ENCODE measurements at places on chromosomes 1 and 21.

DNA sequence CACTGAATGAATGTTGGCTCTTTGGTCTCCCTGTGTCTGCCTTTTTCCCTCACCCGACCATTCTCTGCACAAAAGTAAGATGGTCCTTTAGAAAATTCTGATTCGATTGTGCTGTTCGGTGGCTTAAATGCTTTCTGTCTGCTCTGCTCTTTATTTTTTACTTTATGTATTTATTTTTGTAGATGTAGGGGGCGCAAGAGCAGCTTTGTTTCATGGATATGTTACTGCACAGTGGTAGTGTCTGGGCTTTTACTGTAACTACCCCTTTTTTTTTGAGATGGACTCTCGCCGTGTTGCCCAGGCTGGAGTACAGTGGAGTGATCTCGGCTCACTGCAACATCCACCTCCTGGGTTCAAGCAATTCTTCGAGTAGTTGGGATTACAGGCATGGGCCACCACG, 15.7 kb downstream of the NLRP3 start:
- peak; percentile 40 for DNase-seq

DNA sequence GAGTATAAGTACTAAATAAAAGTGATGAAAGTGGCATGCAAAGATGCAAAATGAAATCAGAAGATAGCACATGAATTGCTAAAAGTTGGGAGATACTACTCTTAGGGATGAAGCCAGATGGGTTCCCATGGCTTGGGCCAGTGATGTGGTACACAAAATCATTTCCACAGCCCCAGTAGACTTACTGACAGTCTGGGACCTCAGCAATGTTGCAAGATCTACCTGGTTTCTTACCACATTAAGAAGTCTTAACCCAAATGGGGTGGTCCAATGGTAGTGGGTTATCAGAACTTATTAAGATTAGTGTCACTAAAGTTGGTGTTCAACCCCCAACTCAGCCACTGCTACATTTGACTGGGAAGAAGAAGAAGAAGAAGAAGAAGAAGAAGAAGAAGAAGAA, 227.7 kb upstream of the IRF2BP2 start:
- peak; percentile 55 for DNase-seq

DNA sequence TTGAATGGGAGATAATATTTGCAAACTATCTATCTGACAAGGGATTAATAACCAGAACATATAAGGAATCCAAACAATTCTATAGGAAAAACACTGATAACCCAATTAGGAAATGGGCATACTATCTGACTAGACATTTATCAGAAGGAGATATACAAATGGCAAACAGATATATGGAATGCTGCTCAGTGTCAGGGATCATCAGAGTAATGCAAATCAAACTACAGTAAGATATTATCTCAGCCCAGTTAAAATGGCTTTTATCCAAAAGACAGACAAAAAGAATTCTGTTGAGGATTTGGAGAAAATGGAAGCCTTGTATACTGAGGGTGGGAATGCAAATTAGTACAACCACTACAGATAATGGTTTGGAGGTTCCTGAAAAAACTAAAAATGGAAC, 758.0 kb upstream of the B3GALT2 start:
- DNase-seq, result no peak

- DNase-seq, result no peak
Observed at GRCh38 chr1:79646880-79647279, 640.4 kb upstream of the ADGRL4 start.

DNA sequence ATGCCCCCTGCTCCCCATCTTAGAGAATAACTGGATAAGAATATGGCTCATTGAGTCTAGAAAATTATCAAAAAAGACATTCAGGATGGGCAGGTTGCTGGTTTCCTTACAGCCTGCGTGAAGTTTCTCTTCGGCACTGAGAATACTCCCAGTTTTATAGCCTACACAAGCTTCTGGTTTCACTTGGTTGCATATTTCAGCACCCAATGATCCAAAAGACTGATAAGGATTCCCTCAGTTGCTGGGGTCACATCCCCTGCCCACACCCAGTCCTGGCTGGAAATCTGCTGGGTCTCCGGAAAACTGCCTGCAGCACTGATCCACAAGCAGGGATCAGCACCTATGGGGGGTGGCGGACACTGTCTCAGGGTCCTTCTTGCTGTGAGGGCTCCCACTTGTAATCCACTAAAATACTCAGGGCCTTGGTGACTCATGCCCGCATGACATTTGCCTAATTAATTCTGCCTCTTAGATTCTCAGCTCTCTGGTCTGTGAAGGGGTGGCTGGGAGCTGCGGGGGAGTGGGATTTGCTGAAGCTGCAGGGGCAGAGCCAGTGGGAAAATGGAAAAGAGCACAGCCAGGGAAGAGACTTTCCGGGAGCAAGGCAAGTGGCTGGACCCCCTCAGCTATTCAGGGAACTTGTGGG, 142.5 kb downstream of the ZNF648 start:
- DNase-seq, result no peak

GRCh38 chr1:206932177-206932576, 10.4 kb upstream of the FCMR start:
- no peak for DNase-seq

DNA sequence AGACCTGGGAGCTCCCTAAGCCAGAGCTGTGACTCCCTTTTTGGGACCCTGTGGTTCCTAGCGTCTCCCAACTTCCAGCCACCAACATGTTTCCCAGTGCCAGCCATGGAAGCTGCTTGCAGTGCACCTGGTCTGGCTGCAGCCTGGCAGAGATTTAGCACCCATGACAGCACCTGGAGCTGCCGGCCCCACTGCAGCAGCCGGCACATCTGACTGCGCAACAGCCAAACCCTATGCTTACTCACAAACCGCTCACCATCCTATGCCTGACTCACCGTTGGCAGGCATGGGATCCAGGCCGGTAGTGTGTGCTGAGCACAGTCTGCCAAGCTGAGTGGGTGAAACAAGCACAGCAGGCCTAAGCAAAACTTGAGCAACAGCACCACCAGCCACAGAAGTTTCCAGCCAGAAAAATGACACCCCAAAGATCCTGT, 435.9 kb upstream of the PRMT6 start:
- DNase-seq, result no peak

DNA sequence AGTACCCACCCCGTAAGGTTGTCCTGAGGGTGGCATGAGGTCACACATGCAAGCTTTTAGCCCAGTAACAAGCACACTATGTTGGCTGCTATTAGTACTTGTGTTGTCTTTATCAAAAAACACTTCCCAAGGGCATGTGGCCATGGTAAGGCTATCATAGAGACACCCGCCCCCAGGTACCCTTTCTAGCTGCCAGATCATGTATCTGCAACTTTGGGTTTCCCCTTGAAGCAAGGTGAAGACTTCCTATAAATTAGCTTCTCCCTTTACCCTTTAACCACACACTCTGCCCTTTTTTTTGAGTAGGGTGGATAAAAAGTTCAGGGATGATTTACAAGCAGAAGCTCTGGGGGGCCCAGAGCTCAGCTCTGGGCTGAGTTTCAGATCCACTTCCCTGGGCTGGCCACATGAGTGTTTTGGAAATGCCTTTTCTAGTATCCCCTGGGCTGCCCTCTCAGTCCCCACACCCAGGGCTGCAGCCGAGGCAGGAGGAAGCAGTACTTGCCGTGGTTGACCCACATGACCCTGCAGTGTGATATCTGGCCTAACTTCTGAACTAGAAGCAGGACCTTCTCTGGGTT, 2.0 kb downstream of the ZDHHC18 start:
- DNase-seq, result peak; percentile 35

GRCh38 chr1:56644064-56644918, 823 bp upstream of the PRKAA2 start:
- no peak for DNase-seq

DNA sequence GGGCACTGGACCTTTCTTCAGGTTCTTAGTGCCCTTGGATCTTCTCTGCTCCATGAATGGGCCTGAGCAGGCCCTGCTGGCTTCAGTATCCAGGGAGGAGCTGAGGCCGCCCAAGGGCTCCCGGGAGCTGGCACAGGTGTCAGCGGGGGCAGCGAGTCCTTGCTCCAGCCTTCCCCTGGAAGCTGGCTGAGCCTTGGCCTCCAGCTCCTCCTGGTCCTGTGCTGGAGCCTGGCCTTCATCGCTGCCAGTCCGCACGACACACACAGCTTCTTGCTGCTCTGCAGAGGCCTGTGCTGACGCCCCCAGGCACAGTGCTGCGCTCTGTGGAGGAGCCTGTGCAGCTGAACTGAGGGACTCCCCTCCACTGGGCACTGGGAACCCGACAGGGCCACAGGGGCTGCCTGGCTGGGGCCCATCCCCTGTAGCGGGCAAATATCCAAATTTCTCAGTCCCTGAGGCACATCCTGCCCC, 1.7 kb downstream of the SPOCD1 start:
- DNase-seq, result no peak

DNA sequence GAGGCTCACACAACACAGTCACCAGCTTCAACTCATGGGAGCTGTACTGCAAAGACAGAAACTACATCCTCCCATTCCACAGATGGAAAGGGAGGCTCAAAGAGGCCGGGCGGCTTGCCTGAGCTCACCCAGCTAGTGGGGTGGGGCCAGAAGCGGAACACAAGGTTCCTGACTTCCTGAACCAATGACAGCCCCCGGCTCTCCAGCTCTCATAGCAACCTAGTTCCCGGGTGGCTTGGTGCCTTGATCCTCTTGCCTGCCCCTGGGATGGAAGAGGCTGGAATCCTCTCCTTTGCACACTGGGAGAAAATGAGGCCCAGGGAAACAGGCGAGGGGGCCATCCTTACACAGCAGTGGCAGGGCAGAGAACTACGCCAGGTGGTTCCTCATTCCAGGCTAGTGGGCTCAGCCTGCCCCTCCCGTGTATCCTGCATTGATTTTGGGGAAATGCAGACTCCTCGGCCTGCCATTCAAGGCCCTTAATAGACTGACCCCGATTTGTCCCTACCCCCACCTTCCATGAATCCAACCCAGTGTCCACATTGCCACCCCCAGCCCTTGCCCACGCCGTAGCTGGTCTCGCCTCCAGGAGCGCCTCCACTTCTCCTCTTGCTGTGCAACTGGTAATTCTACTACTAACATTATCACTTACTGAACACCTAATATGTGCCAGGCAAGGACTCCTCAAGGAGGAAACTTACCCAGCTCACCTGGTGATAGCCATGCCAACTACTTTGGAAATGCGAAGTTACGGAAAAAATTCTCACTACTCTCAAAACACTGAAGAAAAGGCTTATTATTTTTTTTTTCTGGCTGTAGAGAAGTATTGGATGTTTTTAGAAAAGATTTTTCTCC, 5.0 kb downstream of the RAP1GAP start:
- DNase-seq, result no peak

- no peak for DNase-seq
Observed at GRCh38 chr1:165014753-165015152, 341.8 kb downstream of the LMX1A start.

DNA sequence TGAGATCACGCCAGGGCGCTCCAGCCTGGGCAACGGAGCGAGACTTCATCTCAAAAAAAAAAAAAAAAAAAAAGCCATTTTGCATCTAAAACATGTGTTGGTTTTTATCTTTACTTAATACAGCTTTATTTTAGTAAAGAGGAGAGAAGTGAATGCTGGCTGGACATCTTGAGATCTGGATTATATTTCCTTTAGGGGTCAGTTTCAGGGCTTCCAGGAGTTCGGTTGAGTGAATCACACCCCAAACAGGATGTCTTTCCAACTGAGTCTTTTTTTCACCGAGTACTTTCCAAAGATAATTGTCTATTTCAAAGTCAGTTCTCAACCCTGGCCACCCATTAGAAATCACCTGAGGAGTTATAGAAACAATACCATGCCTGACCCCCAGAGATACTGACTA, 16.6 kb upstream of the IPP start:
- no peak for DNase-seq

GRCh38 chr1:83998498-83999315, at the start of gene TTLL7:
Gene TTLL7 (minus strand): TSS chr1:83999132. CDS start chr1:83952211, 46,921 bp downstream.
- DNase-seq, result peak; percentile 91

DNA sequence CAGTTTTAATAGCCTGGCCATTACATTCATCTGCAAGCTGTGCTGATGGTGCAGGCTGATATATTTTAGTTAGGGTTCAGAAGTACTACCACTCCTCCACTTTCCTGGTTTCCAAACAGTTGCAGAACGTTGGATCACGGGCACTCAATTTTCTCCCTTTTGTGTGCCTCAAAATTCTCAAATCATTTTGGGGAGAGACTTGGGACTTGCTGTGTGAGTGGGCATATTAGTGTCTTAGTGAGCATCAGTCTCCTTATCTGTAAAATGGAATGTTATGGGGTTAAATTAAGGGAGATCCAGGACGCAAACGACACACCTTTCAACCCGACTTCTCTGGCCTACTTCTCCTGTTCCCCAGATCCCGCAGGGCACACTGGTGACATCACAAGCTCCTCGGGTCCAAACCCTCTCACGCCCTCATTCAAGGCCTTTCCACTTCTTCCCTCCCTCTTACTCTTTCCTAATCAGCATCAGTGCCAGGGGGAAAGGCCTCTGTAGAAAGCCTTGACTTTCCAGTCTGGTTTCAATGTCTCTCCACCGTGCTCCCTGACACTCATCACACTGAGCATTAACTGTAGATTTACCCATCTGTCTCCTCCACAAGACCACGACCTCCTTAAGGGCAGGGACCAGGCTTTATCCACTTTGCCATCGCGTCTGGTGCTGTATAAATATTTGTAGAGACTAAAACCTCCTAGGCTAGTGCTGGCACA, 1.2 kb downstream of the PIGP start:
- DNase-seq, result peak; percentile 71

- no peak for DNase-seq
Observed at GRCh38 chr21:46468108-46468774, 9.6 kb downstream of the DIP2A start.

DNA sequence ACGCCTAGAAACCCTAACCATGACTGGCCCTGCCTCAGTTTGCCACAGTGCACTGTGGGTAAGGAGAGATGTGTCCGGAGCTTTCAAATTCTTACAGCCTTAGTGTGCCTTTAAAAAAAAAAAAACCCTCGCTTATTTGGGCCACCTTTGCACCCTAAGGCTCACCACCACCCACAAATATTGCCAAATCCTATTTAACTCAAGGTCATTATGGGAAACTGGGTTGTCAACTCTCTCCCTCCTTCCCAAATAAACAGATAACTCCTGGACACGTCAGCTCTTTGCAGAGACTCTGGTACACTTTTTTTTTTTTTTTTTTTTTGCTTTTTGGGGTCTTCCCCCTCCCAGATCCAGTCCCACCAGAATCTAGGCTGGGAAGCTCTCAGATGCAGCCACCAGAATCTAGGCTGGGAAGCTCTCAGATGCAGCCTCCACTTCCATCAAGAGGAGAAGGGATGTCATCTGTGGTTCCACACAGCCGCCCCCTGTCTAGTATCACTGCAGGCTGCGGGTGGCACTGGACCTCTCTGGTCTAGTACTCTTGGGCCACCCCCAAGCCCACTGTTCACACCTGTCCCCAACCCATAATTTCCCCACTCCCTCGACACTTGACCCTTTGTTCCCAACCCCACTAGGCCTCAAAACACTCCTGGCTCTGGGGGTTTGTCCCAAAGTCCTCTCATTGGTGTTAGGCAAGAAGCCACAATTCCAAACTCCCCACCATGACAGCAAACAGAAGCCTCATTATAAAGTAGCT, 3.4 kb downstream of the DHRS3 start:
- no peak for DNase-seq

Measured in OCI-M1 (cell line).